Activated CD4-positive, alpha-beta T cell treated with anti-CD3 and anti-CD28 coated beads for 24 hours (primary cell): ENCODE measurements at places on chromosomes 11 and 22.

DNA sequence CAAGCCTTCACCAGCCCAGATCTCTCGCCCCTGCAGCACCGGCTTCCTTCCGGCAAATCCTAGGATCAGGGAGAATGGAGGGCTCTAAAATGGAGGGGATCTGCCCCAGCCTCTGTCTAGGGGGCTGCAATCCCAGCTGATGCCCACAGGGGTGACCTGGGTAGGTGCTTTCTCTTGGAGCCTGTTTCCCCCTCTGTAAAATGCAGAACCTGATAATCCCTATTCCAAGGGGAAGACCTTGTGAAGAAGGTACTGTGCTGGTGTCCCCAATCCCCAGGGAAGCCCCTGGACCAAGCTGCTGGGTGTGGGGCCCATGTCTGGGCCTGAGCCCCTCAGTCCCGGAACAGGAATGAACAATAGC lies 2.8 kb downstream of the EMID1 start:
- no peak for DNase-seq

DNA sequence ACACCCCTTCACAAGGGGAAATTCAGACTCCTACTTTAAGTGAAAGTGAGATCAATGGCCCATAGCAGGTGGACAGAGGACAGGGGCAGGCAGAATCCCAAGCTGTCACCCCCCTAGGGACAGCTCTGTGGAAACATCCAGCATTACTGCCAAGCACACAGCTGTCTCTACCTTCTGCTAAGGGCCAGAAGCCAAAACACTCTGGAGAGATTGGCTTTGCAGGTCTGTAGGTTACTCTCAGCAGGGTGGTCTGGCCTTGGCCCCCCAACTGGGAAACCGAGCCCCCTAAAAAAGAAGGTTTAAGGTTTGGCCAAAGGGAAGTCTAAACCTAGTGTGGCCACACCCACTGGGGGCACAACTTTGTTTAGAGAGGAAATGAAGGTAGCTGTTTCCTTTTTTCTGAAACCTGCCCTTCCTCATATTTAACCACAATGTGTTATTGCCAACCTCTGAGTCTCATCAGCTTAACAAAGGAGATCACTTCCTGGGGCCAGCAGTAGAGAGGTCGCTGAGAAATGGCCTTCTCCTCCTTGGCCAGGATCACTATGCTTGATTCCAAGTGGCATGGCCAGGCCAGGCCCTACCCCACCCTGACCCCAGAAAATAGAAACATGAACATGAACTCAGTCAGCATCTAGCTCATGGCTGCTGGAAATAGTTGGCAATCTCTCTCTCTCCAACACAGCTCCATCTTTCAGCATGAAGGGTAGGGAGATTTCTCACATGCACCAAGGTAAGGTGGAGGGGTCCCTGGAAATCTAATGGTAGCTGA lies 25.9 kb upstream of the SCARF2 start:
- no peak for DNase-seq

- DNase-seq = no peak
Measured at GRCh38 chr22:37337204-37337943, 55.1 kb downstream of the CYTH4 start.

- no peak for DNase-seq
Measured at GRCh38 chr11:12269446-12270214, 107.7 kb upstream of the PARVA start.

DNA sequence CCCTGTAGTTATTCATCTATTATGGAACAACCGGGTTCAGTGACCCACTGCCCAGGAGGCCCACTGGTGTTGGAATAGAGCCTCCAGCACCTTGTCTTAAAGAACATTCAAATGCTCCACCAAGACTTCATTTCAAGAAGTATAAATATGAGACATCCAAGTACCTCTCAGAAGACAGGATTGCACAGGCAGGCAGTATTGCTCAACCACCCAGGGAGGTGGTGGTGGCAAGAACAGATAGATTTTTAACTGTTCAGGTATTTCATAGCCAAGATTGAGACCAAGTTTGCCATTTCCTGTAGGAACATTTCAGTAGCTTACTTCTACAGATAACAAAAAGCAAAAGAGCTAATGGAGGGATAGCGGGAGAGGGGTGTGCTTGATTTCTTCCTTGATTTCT lies 78.7 kb downstream of the COMMD9 start:
- no peak for DNase-seq

DNA sequence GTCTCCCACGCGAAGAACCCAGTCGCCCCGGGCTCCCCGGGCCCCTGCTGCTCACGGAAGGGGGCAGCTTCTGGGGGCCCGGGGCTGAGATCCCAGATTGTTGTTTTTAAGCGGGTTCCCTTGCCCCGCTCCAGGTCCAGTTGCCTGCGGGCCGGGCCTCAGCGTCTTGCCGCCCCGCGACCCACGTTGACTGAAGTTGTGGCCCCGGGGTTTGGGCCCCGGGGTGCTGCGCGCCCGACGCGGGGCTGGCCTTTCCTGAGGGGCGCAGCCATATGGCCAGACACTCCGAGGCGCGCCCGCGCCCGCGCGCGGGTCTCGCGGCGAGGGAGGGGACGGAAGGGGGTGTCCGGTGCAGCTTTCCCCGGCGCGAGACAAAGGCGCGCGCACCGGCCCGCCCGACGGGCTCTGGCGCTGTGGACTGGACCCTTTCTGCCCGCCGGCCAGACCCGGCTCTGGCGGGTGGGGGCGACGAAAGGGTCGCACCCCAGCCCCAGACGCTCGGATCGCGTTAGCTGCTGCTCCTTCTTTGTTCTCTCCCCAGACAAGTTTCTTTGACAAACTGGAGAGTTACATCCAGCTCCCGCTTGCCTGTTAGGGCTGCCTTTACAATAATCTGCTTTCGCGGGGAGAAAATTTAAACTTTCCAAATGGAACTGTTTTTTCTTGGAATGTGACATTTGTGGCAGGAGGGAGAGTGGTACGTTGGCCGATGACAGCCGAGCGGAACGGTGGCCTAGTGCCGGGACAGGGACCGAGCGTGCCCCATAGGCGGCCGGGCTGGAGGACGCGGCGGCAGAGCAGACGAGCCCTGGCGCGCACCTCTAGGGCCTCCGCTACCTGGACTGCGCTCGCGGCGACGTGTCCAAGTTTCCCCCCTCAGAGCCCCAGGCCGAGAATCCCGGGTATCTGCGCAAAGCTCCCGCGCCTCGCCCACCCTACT lies 716 bp downstream of the AMOTL1 start:
- no peak for DNase-seq

GRCh38 chr11:84645988-84646694 lies 981.0 kb downstream of the DLG2 start:
- DNase-seq = no peak

GRCh38 chr11:11748706-11749365 lies 92.9 kb upstream of the USP47 start:
- no peak for DNase-seq

DNA sequence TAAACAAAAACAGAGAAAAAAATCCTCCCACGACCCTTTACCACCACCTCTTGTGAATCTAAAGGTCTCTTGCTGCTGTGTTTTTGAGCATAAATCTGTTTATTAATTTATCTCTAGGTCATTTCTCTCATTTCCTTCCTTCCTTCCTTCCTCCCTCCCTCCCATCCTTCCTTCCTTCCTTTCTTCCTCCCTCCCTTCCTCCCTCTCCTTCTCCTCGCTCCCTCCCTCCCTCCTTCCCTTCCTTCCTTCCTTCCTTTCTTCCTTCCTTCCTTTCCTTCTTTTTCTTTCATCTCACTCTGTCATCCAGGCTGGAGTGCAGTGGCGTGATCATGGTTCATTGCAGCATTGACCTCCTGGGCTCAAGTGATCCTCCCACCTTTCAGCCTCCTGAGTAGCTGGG lies 13.5 kb upstream of the APOBEC3A start:
- DNase-seq = no peak

- no peak for DNase-seq
Measured at GRCh38 chr11:66814678-66815077, 28.6 kb upstream of the RCE1 start.

GRCh38 chr11:104694259-104695064 lies 203.8 kb downstream of the CASP12 start:
- no peak for DNase-seq

- no peak for DNase-seq
Measured at GRCh38 chr11:57477507-57478189, 17.3 kb downstream of the RTN4RL2 start.

GRCh38 chr11:28951191-28951590 lies 843.0 kb downstream of the METTL15 start:
- no peak for DNase-seq

- DNase-seq = no peak
Measured at GRCh38 chr11:77110836-77111235, 8.2 kb downstream of the OMP start.

DNA sequence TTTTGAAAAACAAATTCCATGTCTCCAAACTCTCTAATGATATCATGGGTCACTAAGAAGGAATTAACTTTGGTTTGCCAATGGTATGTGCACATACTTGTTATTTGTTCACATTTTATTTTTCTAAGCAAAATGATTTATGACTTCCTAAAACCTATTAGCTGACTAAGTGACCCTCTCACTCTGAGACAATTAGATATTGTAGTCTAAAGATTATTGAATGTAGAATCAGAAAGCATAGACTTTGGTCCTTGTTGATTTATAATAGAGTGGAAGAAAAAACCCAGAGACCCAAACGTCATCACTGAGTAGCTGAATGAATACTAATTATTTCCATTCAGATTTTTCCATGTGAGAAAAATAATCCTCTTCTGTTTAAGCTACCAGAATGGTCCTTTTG lies 243.5 kb upstream of the ANO3 start:
- DNase-seq = no peak

- DNase-seq = no peak
Measured at GRCh38 chr11:1840780-1841480, 2.1 kb downstream of the TNNI2 start.

DNA sequence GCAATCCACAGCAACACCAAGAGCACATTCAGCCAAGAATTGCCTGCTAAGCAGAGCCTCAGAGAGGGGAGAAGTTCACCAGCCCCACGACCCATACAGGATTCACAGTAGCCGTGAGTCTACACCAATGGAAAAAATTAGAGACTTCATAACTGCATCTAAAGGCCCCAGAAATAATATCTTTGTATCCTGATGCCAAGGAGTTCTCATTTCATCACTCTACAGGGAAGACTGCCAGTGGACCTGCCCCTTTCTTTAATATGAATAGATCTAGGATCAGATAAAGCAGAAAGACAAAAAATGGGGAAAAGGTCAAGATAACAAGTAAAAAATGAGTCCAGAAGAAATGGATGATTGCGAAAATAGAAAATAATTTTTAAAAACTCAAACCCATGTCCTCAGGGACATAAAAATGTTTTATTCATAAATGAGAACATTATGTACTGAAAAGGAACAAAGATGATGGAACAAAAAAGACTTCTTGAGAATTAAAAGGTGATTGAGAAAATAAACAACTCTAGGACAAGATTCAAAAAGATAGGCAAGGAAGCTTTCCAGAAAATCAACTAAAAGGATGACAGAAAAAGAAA lies 9.5 kb downstream of the APOL3 start:
- no peak for DNase-seq
